ENCODE measurements at places on chromosomes 7 and 10. TPM values are rescaled to one million over a fixed set of nuclear protein-coding genes. Genes with fewer than 3 reads are reported as not detected.

DNA sequence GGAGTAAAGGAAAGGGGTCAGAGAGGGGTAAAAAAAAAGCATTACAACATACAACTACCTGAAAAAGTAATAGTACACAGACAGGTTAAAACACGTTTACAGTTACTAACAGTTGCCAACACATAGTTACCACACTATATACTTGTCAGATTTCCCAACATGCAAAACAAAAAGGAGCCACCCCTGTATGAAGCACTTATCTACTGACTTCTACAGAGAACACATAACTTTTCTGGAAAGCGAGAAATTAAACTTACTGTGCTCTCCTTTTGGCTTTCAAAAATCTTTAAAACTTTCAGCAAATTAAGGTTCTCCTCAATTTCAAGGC lies 2.1 kb downstream of the ABI1 start:
- no peak for DNase-seq

MSMB gene
- total RNA-seq = not detected

CCDC172 gene
- not detected for total RNA-seq

OR2F1 gene
- not detected for total RNA-seq

- DNase-seq = no peak
These were observed 30.4 kb downstream of the TMEM270 start for GRCh38 chr7:73891178-73891885.

DNA sequence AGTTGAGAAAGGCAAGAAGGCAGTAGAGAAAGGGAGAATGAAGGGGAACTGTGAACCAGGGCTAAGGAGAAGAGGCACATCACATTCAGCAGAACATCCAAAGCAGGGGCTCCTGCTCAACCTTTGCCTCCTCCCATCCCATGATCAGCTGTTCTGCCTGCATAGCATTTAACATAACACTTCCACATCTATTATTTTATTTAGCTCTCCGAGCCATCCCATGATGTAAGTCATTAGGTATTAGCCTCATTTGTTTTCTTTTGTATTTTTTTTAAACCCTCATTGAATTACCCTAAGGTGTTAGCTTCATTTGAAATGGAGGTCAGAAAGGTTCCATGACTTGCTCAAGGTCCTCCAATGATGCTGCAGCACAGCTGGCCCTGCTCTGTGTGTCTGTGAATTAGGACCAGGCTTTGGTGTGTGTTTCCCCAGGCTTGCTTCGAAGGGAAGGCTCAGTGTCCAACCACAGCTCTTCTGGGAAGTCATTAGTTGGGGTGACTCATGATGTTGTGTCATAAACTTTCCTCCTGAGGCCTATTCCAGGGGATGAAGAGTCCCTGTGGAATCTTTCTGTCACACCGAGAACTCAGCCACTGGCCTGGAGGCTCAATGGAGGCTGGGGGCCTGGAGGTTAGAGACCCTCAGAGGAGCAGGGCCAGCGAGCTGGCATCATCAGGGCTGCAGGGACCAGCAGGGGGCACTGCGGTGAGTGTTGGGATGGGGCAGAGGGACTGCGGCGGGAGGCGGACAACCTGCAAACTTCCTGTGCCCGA lies 16.5 kb downstream of the NPFFR1 start:
- peak; percentile 98 for DNase-seq

- peak; percentile 98 for DNase-seq
These were observed 37.4 kb upstream of the EEPD1 start for GRCh38 chr7:36115448-36116321.
